ENCODE measurements at places on chromosomes 12 and 14. TPM values are rescaled to one million over a fixed set of nuclear protein-coding genes. Genes with fewer than 3 reads are reported as not detected.

SCN8A gene
- 0.39 TPM for total RNA-seq

KRT1 gene
- total RNA-seq = not detected

RNASE4 gene
- total RNA-seq = 20.0 TPM

PMCH gene
- not detected for total RNA-seq

ASB2 gene
- total RNA-seq = not detected

NPAS3 gene
- 1.6 TPM for total RNA-seq

SMIM41 gene
- total RNA-seq = 0.39 TPM

GALNT8 gene
- total RNA-seq = not detected

RNF31 gene
- total RNA-seq = 75.4 TPM

CDCA3 gene
- 7.9 TPM for total RNA-seq

LRP1 gene
- 209 TPM for total RNA-seq

OASL gene
- not detected for total RNA-seq

TAS2R46 gene
- 2.5 TPM for total RNA-seq

KERA gene
- not detected for total RNA-seq

RDH12 gene
- not detected for total RNA-seq

MAP1LC3B2 gene
- not detected for total RNA-seq

PTPN21 gene
- 33.8 TPM for total RNA-seq

KCNH3 gene
- not detected for total RNA-seq

DPPA3 gene
- not detected for total RNA-seq

ANO4 gene
- total RNA-seq = 5.9 TPM

GDF11 gene
- total RNA-seq = 1.6 TPM

TSPAN8 gene
- total RNA-seq = not detected

FUT8 gene
- total RNA-seq = 316 TPM

FANCM gene
- 5.7 TPM for total RNA-seq

USP44 gene
- total RNA-seq = 0.54 TPM

PRPF40B gene
- 14.5 TPM for total RNA-seq

GDF3 gene
- total RNA-seq = not detected

CD163 gene
- total RNA-seq = not detected

CLEC6A gene
- total RNA-seq = not detected

LRP1-AS gene
- not detected for total RNA-seq

DIO3 gene
- total RNA-seq = 2.6 TPM

FOXG1 gene
- total RNA-seq = under 0.01 TPM

SPIC gene
- total RNA-seq = not detected

PIANP gene
- not detected for total RNA-seq

HCAR3 gene
- not detected for total RNA-seq

KRT73 gene
- total RNA-seq = not detected

OTUB2 gene
- total RNA-seq = 1.2 TPM

ERP27 gene
- total RNA-seq = 14.1 TPM

SVOP gene
- total RNA-seq = not detected

TAS2R10 gene
- total RNA-seq = 1.6 TPM

LGR5 gene
- total RNA-seq = 7.5 TPM

ANKRD33 gene
- total RNA-seq = not detected

TRHDE gene
- 1.7 TPM for total RNA-seq

RPL10L gene
- total RNA-seq = not detected

FITM1 gene
- 0.39 TPM for total RNA-seq

SOAT2 gene
- total RNA-seq = not detected

CIDEB gene
- total RNA-seq = 11.0 TPM

TMPRSS12 gene
- total RNA-seq = under 0.01 TPM

GPRC5A gene
- total RNA-seq = 41.6 TPM

CALM1 gene
- 589 TPM for total RNA-seq

LALBA gene
- not detected for total RNA-seq

EVL gene
- 38.5 TPM for total RNA-seq

KRT78 gene
- not detected for total RNA-seq

PCNX1 gene
- 53.8 TPM for total RNA-seq

BDKRB2 gene
- 2.4 TPM for total RNA-seq

STAB2 gene
- not detected for total RNA-seq

PPP1R12A gene
- 66.7 TPM for total RNA-seq

CFAP251 gene
- total RNA-seq = 5.9 TPM

VRTN gene
- not detected for total RNA-seq
